Vagina (tissue), 2 donors: ENCODE measurements at places on chromosomes 16 and 17. TPM values are rescaled to one million over a fixed set of nuclear protein-coding genes. Genes with fewer than 3 reads are reported as not detected.

Gene CA5A
- not detected for total RNA-seq

Gene EVPL
- 115 TPM for total RNA-seq

DNA sequence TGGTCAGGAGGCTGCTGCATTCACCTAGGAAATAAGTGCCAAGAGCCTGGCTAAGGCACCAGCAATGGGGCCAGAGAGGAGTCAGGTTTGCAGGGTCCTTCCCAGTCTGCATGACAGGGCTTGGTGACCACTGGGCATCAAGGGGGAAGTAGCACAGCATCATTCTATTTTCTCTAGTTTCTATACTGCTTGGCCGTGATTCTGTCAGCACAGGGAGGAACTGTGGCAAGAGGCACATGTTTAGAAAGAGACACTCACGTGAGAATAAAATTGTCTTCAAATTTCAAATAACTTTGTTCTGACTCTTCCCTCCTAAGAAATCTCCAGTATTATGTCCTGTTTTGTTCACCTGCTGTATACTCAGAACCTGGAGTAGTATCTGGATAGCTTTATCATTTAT is 37.8 kb downstream of the ERN1 start:
- DNase-seq = no peak

Gene GJC1
- total RNA-seq = 10.1 TPM

- no peak for DNase-seq
Measured at GRCh38 chr16:68246121-68246520, 948 bp downstream of the PLA2G15 start.

Gene KRTAP9-4
- not detected for total RNA-seq

DNA sequence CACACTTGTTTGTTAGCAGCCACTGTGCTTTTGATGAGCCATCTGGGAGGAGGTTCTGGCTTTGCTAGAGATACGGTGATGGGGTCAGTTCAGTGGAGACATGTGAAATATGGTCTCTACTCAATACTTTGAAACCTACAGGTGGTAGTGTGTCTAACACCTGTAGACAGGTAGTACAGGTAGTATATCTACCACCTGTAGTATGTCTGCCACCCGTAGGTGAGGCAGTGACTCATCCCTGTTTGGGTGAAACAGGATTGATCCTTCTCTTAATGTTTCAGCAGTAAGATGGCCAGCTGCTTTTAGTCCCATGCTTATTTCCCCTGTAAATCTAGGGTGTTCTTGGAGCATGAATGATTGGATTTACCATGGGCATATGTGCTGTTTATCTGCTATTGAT is 240.8 kb downstream of the SNX29 start:
- no peak for DNase-seq

Gene MARVELD3
- total RNA-seq = 4.7 TPM

GRCh38 chr17:74226252-74226651 is 12.9 kb downstream of the TTYH2 start:
- no peak for DNase-seq

- no peak for DNase-seq
Measured at GRCh38 chr17:14736631-14737030, 435.8 kb downstream of the HS3ST3B1 start.

DNA sequence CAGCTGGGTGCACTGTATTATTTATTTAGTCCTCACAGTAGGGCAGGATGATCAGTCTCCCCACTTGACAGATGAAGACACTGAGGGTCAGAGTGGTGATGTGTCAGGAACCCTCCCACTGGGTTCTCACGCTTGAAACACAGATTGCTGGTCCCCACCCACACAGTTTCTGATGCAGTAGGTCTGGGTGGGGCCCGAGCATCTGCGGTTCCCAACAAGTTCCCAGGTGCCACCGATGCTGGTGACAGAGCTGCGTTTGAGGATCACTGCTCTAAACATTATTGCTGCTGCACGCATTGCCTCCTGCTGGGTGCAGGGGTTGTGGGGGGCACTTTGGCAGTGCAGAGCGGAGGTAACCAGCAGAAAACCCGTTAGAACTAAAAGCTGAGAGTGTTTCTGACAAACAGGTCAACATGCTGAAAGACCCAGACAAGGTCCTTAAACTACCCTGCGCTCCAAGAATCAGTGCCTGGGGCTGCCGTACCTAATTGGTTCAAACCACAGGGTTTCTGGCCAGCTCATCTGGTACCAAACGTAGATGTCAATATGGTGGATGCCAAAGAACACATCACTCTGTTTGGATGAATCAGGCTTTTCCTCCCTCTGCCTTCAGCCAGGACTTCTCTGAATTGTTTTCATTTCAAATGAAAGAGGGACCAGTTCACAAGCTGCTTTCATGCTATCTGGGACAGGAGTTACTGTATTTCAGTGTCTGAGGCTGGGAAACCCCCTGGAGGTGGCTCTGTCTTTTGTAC is 76.0 kb downstream of the ABCC1 start:
- no peak for DNase-seq

DNA sequence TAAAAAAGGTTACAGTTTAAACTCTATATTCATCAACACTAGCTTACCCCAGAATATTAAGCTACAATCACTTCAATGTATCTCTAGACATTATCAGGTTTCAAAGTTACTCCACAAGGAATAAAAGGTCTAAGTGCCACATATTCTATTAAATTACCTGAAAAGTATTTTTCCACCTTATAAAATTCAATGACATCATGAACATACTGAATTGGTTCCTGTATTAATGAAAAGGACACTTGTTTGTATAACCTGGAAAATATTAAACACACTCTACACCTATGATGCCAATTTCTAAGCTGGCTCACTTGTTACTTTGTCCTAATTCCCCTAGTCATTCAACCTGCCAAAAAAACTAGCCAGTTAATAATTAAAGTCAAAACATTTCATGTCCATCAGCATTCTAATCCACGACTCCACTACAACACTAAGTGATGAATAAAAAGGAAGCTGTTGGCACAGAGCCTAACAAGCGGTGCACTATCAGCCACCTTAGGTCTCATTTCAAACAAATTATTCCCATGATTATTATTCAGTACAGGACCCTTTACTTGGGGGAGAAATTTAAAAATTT is 12.2 kb downstream of the MED13 start:
- no peak for DNase-seq
